ENCODE measurements at places on chromosomes 3 and 15. TPM values are rescaled to one million over a fixed set of nuclear protein-coding genes. Genes with fewer than 3 reads are reported as not detected.

Gene LEKR1
- 0.12 TPM for total RNA-seq

Gene TP63
- not detected for total RNA-seq

Gene LIPH
- 1.5 TPM for total RNA-seq

Gene DCLK3
- not detected for total RNA-seq

Gene FETUB
- total RNA-seq = not detected

Gene WWTR1
- total RNA-seq = 34.7 TPM

Gene STAC
- 2.1 TPM for total RNA-seq

Gene RFTN1
- 42.0 TPM for total RNA-seq

Gene TTC21A
- total RNA-seq = 2.5 TPM

Gene EFCAB12
- total RNA-seq = 0.12 TPM

Gene ACAP2
- total RNA-seq = 29.4 TPM

Gene GATA2
- total RNA-seq = 4.4 TPM

Gene ABI3BP
- 6.8 TPM for total RNA-seq

Gene IL17RE
- total RNA-seq = 4.9 TPM

Gene PAQR5
- 0.17 TPM for total RNA-seq

Gene EPHB1
- 0.34 TPM for total RNA-seq

Gene OIP5
- total RNA-seq = 0.58 TPM

Gene CLDN18
- total RNA-seq = not detected

Gene LARP6
- 51.9 TPM for total RNA-seq

Gene TRH
- 0.85 TPM for total RNA-seq

Gene PEAK1
- total RNA-seq = 55.2 TPM

Gene NTRK3
- total RNA-seq = not detected

Gene CAND2
- 6.0 TPM for total RNA-seq

Gene MST1R
- 2.0 TPM for total RNA-seq

Gene IRAK2
- 1.5 TPM for total RNA-seq

Gene GRK7
- total RNA-seq = not detected

Gene C2CD4B
- 0.77 TPM for total RNA-seq

Gene NDN
- 201 TPM for total RNA-seq

Gene DUOX1
- not detected for total RNA-seq

Gene LRRN1
- total RNA-seq = 2.8 TPM

Gene ZNF385D
- total RNA-seq = 0.60 TPM

Gene INSYN1
- 0.68 TPM for total RNA-seq

Gene TMF1
- 19.4 TPM for total RNA-seq

Gene GOLGA8G
- not detected for total RNA-seq

Gene MAP6D1
- total RNA-seq = 2.0 TPM

Gene GPR27
- total RNA-seq = not detected

Gene GNB5
- total RNA-seq = 21.9 TPM

Gene COMMD2
- total RNA-seq = 20.1 TPM
